ENCODE measurements at places on chromosomes 3 and 15.

- no peak for DNase-seq
Observed at GRCh38 chr15:69893086-69893485, 204.6 kb downstream of the TLE3 start.

DNA sequence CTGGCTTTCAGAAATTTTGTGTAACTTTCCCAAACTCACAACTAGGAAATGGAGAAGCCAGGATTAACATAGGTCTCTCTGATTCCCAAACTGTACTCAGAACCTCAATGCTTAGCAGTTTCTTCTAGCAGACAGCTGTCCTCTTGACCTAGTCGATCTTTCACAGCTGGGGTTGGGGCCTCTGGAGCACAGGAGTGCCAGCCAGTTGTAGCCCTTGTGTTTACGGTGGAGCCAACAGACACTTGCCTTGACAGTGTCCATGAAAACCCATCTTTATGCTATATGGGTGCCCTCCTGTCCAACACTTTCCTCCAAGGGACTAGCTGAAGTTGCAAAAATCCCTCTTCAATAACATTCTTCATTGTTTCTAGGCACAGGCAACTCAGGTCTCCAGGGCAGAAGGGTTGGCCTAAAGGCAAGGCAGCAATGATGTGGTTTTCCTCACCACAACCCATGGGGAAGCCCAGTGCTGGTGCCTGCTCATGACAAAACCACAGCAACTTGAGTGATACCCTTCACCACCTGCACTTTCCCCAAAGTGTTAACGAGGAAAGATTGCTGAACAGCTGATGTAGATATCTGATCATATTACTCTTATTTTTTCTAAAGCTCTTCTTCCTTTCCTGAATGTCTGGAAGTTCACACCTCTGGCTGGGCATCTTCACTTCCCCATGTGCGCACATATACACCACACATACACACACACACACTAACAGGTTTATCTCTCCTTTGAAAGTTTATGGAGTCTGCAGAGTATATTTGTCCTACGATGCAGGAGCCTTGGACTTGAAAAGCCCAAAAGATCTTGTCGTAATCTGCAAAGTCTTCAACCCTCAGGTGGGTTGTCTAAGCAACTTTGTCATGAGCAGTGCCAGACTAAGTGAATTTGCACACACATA, 11.0 kb upstream of the KNG1 start:
- DNase-seq: no peak

- DNase-seq: no peak
Observed at GRCh38 chr15:55739641-55740040, 3.3 kb downstream of the PRTG start.

DNA sequence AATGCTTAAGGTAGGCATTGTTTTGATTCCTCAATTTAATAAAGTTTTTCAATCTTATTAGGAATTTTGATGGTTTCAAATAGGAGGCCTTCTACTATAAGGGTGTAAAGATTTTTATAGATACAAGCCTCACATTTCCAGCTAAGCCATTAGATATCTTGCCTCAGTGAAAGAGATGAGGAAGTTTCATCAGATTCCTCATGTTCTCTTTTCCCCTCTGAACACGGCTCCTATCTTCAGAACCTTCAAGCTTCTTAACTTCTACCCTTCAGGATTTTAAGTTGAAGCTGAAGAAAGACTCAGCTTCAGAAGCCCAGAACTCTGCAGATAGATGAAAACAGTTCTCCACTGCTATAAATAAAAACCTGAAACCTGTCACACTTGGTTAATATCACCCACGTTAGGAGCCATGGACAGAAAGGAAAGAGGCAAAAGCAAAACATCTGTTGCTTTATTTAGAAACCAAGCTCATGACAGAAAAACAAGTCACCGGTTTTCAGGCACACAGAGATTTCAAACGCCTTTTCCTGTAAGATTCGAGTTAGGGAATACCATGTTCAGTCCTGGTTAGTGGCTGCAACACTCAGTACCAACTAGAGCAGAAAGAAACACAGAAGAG, 82.2 kb upstream of the GOLGA8B start:
- no peak for DNase-seq

DNA sequence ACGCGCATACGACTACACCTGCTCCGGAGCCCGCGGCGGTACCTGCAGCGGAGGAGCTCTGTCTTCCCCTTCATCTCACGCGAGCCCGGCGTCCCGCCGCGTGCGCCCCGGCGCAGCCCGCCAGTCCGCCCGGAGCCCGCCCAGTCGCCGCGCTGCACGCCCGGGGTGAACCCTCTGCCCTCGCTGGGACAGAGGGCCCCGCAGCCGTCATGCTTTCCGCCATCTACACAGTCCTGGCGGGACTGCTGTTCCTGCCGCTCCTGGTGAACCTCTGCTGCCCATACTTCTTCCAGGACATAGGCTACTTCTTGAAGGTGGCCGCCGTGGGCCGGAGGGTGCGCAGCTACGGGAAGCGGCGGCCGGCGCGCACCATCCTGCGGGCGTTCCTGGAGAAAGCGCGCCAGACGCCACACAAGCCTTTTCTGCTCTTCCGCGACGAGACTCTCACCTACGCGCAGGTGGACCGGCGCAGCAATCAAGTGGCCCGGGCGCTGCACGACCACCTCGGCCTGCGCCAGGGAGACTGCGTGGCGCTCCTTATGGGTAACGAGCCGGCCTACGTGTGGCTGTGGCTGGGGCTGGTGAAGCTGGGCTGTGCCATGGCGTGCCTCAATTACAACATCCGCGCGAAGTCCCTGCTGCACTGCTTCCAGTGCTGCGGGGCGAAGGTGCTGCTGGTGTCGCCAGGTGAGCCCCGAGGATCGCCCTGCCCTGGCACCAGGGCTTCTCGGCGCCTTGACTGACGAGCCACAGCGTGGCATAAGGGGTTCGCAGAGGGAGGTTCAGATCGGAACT, 420 bp downstream of the SLC27A2 start:
- peak; percentile 8 for DNase-seq

- no peak for DNase-seq
Observed at GRCh38 chr15:66704803-66705153, 2.7 kb downstream of the SMAD6 start.

Measured in HCT116 (cell line).